ENCODE measurements at places on chromosomes 5 and 9.

DNA sequence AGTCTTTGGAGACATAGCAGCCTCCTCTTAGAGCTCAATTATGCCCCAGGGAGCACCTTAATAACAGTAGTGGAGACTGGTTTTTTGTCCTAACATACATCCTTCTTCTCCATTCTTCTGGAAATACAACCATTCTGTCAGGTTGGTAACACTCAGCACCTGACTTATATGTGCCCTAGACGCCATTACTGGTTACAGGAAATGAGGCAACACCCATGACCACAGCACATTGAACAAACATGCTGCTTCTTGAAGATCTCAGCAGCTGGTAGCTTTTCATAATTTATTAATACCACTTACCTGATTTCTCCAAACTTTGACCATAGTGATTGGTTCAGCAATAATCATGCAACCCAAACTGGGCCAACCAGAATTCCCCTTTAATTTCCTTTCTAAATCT, 25.1 kb upstream of the TRPM3 start:
- no peak for DNase-seq

DNA sequence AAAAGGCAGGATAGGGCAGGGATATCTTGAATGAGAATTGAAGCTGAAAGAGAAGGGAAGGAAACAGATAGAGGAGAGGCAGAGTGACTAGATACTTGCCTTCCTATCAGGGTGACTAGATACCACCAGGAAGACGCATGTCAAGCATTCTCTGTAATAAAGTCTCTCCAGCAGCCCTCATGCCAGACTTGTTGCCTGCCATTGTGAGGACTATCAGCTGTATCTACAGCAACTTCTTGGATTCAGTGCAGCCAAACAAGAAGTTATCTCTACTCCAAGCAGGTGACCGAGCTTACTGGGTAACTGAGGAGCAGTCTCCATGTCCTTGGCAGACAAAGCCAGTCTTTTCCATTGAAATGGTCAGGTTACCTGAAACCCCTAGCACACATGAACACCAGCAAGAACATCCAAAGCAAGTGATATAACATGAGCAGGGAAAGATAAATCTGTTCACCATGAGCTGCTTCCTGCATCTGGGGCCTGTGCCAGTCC, 9.3 kb downstream of the SH3RF2 start:
- DNase-seq, result no peak

- DNase-seq, result no peak
Measured at GRCh38 chr5:130397132-130397531, 492.9 kb downstream of the CHSY3 start.

GRCh38 chr9:37676411-37676830, 25.7 kb downstream of the FRMPD1 start:
- peak; percentile 94 for DNase-seq

GRCh38 chr9:126791406-126792230, 13.2 kb upstream of the ZBTB43 start:
- no peak for DNase-seq

DNA sequence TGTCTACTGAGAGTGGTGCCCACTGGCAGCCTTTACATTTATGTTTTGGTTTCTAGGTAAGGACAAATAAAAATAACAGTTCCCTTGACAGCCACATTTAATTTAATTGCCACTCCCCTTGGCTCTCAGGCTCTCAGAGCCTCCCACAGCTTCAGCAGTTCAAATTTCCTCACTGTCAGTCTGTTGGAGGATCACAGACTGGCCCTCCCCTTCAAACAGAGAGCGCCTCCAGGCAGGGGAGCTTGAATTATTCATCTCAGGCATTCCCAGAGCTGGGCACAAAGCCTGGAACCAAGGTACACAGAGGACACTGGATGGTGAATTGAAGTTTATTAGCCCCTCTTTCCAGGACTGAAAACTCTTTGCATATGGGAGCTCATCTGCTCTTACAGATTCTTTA, 407.7 kb downstream of the SPOCK1 start:
- DNase-seq, result peak; percentile 34

GRCh38 chr5:15026011-15026893, 154.7 kb upstream of the ANKH start:
- no peak for DNase-seq

- DNase-seq, result no peak
Measured at GRCh38 chr5:74257645-74258313, 382.7 kb downstream of the ENC1 start.

DNA sequence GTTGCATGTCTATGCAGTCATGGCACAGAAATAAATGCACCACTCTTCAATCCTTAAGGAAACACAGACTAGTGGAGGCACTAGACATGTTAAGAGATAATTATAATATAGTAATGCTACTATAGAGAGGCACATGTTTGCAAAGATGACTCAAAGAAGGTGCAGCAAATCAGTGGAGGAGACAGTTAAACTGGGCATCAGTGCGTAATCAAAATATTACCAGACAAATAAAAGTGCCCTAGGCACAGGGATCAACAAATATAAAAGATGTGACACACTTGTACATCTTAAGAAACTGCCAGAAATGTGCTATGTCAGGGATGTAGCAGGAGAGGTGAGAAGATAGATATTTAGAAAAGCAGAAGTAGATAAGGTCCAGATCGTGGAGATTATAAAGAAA, 642.1 kb downstream of the SLCO4C1 start:
- DNase-seq, result no peak

GRCh38 chr5:123340928-123341327, 82.3 kb downstream of the CEP120 start:
- DNase-seq, result no peak

- DNase-seq, result no peak
Measured at GRCh38 chr5:178429491-178430185, 160.6 kb downstream of the COL23A1 start.

GRCh38 chr9:16370647-16371046, 499.8 kb downstream of the BNC2 start:
- no peak for DNase-seq

- no peak for DNase-seq
Measured at GRCh38 chr9:72299017-72299603, 65.9 kb downstream of the ZFAND5 start.

GRCh38 chr9:131703697-131704096, 36.2 kb downstream of the RAPGEF1 start:
- no peak for DNase-seq
